Activated CD8-positive, alpha-beta memory T cell treated with anti-CD3 and anti-CD28 coated beads for 1 hour (primary cell): ENCODE measurements at places on chromosomes 11 and 22.

DNA sequence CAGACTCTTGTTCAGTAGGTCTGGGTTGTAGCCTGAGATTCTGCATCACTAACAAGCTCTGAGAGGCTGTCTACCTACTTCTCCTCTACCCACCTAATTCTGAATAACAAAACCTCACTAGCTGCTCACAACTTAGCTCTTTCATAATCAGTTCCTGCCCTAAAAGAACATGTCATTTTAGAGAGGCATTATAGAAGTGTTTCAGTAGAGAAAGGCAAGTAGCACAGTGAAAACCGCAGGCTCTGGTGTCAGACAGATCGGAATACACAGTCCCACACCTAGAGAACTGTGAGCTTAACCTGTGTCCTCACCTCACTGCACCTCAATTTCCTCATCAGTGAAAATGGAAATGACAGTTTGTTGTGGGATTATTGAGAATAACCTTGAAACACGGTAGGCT is 1337.6 kb upstream of the TENM4 start:
- no peak for DNase-seq

DNA sequence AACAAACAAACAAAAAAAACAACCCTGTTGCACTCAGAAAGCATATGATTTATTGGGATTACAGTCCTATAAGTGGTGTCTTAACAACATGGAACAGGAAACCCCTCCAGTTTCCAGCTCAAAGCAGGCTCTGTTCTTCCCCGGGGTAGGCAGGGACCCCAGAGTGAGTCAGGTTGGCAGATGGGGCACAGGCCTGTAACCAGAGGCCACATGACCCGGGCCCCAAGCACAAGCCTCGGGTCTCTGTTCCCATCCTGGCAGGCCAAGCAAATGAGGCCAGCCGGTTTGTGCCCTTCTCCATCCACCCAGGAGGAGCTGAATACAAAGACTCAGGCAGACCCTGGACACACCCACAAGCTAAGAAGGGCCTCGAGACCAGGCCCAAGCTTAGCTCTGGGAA is 75.8 kb downstream of the NAT10 start:
- DNase-seq = no peak

- no peak for DNase-seq
Measured at GRCh38 chr11:35143297-35144135, 4.5 kb downstream of the CD44 start.

DNA sequence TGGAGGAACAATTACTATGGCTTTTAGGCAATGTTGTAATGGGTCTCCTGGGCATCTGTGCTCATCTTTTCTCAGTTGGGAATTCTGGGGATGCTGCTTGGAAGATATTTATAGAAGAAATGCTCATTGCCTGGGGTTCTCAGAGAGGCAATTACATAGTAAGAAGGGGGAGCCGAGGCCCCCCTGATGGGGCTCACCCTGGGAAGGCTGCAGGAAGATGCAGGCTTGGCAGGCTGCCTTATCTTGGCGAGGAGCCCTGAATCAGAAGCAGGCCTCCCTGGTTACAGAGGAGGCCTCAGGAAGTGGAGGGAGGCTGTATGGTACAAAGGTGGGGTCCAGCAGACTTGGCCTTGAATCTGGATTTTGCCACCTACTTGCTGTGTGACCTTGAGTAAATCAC is 60.6 kb upstream of the CRYBB3 start:
- DNase-seq = no peak

- DNase-seq = no peak
Measured at GRCh38 chr11:95799546-95799945, 9.2 kb downstream of the CEP57 start.

- no peak for DNase-seq
Measured at GRCh38 chr22:37680191-37680851, 4.9 kb downstream of the LGALS1 start.

GRCh38 chr22:38927033-38927781 is 30.2 kb upstream of the APOBEC3A start:
- DNase-seq = no peak

GRCh38 chr11:44529895-44530412 is 35.5 kb upstream of the CD82 start:
- no peak for DNase-seq

- peak; percentile 29 for DNase-seq
Measured at GRCh38 chr11:111540114-111540936, at the start of gene LAYN. Gene LAYN (plus strand): TSS chr11:111540720. CDS start chr11:111540844, 124 bp downstream.

- DNase-seq = no peak
Measured at GRCh38 chr22:20577549-20577975, 70.2 kb downstream of the MED15 start.

- no peak for DNase-seq
Measured at GRCh38 chr22:38034278-38034882, 22.8 kb upstream of the PICK1 start.

- DNase-seq = no peak
Measured at GRCh38 chr22:20749453-20749852, 24.5 kb upstream of the SERPIND1 start.

DNA sequence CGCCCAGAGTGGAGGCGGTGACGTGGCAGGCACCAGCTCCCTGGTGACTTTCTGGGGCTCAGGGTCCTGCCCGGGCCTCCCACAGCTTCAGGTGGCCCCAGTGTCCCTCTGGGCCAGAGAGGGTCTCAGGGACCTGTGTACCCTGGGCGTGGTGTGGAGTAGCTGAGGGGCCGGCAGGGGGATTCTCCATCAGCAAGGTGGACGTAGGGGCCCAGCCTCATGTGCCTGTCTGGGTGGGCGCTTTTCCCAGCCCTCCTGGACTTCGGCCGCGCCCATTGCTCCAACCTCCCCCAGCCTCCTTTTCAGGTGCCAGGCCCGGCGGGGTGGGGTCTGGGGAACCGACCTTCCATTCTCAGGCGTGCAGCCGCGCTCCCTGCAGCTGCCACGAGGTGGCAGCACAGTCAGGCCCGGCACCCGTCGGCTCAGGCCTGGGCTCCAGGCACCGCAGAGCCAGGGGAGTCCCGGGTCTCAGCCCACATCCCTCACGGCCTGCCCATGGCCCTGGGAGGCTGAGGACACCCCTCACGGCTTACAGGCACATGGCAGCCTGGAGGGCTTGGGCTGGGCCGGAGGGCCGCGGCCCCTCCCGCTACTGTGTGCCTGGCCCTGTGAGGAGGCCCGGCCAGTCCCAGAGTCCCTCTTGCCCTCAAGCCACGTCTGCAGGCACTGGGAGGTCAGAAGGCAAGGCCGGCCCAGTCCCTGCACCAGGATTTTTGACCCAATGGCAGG is 19.9 kb upstream of the MUC5B start:
- DNase-seq = peak; percentile 47

GRCh38 chr11:121437018-121437685 is 15.0 kb upstream of the SORL1 start:
- no peak for DNase-seq

GRCh38 chr11:17512101-17512500 is 32.1 kb downstream of the USH1C start:
- DNase-seq = no peak

DNA sequence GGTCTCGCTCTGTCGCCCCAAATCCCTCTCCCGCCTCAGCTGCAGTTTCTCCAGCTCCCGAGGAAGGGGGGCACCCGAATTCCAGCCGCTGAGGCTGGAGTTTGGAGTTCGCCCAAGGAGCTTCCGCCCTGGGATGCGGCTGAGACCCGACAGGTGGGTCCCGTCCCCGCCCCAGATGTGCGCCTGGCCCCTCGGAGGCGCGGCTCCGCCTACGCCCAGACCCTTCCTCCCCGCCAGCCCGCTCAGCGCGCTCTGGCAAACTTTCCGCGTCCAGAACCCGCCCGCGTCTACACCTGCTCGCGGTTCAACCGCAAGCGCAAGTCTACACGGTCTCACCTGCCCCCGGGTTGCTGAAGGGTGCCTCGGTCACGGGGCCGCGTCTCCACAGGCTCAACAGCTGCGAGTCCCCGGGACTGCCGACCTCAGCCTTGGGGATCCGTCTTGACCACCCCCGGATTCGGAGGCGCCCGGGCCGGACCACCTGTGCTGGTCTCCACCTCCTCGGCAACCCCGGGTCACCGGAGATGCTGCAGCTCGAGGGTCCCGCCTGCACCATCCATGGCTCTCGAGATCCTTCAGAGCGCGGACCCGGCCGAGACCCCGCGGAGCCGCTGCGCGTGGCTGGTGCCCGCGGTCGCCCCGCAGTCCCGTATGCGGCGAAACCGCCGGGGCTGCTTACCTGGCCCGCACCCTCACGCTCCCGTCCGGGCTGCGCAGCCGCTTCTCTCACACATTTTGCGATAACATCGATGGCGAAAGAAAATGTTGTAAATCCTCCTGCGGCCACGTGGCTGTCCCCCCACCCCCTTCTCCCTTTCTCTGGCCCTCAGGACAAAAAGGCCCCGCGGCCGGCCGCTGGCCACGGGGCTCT is 63.6 kb downstream of the NFAM1 start:
- DNase-seq = no peak

- no peak for DNase-seq
Measured at GRCh38 chr11:88454881-88455280, 117.3 kb upstream of the CTSC start.

- no peak for DNase-seq
Measured at GRCh38 chr11:68880851-68881250, 22.8 kb downstream of the MRPL21 start.

DNA sequence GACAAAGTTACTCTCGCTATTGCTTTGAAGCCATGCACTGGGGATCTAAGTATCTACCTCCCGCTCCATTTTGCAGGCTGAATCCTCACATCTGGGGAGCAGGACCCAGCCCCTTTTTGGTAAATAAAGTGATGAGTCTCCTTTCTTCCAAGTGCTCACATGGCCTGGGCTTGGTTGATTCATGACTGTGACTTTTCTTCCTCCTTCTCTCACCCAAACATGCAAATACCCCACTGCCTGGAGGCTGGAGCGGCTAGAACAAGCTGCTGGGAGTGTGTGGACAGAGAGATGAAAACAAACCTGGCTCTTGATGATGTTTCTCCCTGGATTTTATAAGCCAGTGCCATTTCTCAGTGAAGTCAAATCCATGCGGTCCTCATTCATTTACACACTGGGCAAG is 72.7 kb downstream of the TRIM29 start:
- no peak for DNase-seq

- DNase-seq = no peak
Measured at GRCh38 chr11:14908214-14908880, 16.3 kb upstream of the CYP2R1 start.

DNA sequence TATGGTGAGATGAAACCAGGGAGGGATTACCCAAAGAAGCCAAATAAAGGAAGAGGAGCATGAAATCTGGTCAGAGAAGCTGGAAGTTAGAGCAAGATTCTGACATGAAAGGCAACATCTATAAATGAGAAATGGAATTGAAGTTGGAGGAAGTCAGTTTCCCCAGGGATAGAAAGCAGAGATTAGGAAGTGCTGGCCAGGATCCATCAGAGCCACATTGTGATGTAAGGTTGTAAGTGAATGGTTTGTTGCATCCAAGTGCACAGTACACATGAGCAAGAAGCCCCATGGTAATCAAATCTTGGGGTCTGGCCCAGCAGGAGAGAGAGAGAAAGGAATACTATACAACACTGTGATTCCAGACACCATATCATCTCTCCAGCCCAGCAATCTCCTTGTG is 6.6 kb upstream of the NLRP10 start:
- no peak for DNase-seq

GRCh38 chr11:72243173-72244059 is 560 bp downstream of the PHOX2A start:
- DNase-seq = no peak

DNA sequence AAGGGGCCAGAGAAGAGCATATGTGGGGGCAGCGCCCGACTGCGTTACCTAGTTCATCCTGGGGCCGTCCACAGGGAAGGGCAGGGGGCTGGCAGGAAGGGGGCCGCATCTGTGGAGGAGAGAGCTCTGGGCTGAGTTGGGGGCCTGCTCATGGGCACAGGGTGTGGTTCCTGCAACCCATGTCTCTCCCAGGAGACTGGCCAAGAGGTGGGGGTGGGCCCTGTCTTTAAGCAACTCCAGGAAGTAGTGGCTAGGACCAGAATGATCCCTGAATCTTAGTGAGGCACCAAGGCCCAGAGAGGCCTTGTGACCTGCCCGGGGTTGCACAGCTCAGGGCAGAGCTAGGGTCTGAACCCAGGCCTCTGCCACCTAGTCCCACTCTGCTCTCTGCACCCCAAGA is 21.9 kb downstream of the CSNK1E start:
- DNase-seq = no peak

GRCh38 chr11:2002042-2002776 is 4.6 kb upstream of the H19 start:
- DNase-seq = no peak

- DNase-seq = no peak
Measured at GRCh38 chr22:22424210-22424800, 84.2 kb downstream of the ZNF280B start.

DNA sequence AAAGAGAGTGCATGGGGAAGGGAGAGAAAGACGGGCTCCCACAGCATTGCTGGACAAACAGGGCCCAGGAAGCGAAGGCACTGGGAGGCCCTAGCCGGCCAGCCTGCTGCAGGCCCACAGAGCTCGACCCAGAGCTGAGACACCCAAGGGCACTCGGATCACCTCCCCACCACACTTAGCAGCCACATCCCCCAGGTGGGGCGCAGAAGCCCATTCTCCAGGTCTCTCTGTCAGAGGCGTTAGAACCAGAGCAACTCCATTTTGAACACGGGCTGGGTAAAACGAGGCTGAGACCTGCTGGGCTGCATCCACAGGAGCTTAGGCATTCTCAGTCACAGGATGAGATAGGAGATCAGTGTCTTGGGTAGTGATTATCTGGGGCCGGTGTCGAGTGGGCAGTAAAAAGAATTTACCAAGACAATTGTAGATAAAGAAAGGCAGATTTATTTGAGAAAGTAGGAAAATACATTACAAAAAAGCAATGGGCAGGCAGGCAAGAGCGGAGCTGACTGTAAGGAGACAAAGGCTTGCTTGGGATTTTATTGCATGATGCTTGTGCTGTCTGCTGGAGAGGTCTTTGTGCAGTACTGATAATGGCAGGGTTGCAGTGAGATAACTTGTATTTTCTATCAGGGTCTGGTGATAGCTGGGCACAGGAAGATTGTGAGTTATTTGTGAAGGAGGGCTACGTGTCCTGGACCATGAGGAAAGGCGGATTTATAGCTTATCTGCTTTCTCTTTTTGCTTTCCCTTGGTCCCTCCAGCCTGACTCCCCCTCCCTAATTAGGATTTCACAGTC is 13.4 kb upstream of the CAPN5 start:
- no peak for DNase-seq

DNA sequence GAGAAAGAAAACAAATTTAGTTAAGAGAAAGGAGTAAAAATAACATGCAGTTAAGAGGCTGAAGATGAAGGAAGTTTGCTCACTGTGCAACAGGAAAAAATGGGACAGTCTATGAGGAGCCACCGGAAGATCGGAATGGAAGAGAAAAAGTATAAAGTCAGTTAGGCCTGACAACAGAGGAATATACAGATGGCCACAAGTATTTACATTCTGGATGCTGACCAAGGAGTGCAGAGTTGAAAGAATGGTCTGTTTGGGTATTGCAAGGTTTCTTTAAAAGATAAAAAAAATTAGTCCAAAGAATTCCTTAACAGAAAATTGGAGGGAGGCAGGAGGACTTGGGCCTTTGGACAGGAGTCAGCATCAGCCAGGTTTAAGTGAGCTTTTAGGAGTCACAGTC is 37.5 kb downstream of the RBFOX2 start:
- no peak for DNase-seq

DNA sequence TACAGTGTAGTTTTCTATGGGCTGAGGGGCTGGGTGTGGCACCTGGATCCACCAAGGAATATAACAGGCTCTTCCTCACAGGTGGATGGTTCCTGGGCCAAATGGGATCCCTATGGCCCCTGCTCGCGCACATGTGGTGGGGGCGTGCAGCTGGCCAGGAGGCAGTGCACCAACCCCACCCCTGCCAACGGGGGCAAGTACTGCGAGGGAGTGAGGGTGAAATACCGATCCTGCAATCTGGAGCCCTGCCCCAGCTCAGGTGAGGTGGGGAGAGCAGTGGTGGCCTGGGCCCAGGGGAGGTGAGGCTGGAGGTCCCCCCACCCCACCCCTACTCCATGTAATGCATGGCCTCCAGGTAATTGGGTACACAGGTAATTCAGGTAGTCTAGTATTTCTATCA is 20.7 kb downstream of the ADAMTS15 start:
- no peak for DNase-seq
